ENCODE measurements at places on chromosomes 13 and 19.

DNA sequence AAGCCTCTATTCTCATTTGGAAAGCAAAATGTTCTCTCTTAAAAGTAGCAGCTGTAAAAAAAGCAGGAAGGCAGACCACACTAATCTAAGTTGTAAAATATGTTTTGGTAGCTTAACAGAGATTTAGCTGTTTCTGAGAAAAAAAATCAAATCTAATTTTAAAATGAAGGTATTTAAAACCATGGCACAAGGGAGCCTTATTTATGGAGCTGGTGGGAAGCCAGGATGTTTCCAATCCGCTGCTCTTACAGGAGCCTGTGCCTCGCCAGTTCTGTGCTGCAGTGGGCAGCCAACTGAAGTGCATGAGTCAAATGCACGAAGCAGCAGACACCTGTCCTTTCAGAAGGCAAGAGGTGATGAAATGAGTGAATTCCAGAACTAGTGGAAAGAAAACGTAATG lies 28.2 kb downstream of the GPC6 start:
- H3K27me3 ChIP-seq = no peaks in the 10 kb centered on the region
- no peaks in the 10 kb centered on the region for H3K36me3 ChIP-seq
- H3K27ac ChIP-seq = no peak overlapping the region
- peak; percentile 47 for DNase-seq
- no peak overlapping the region for H3K4me3 ChIP-seq
- H3K4me1 ChIP-seq = no peaks in the 10 kb centered on the region

GRCh38 chr19:22595918-22596341 lies 38.2 kb upstream of the ZNF492 start:
- H3K27me3 ChIP-seq = no peaks in the 10 kb centered on the region
- no peaks in the 10 kb centered on the region for H3K36me3 ChIP-seq
- no peak overlapping the region for H3K4me3 ChIP-seq
- no peak overlapping the region for H3K27ac ChIP-seq

GRCh38 chr19:2477732-2478191 lies 1.8 kb downstream of the GADD45B start:
- H3K27ac ChIP-seq = peak overlapping the region; percentile 94
- peak; percentile 50 for DNase-seq
- H3K36me3 ChIP-seq = peaks cover 17% of the 10 kb centered on the region
- H3K4me3 ChIP-seq = peak overlapping the region; percentile 93
- no peaks in the 10 kb centered on the region for H3K27me3 ChIP-seq
- peaks cover 31% of the 10 kb centered on the region for H3K4me1 ChIP-seq

- no peaks in the 10 kb centered on the region for H3K27me3 ChIP-seq
- H3K4me1 ChIP-seq = peaks cover 19% of the 10 kb centered on the region
- no peak for DNase-seq
- H3K36me3 ChIP-seq = peaks cover 26% of the 10 kb centered on the region
Measured at GRCh38 chr19:48613024-48613851, 1.6 kb downstream of the FAM83E start.

DNA sequence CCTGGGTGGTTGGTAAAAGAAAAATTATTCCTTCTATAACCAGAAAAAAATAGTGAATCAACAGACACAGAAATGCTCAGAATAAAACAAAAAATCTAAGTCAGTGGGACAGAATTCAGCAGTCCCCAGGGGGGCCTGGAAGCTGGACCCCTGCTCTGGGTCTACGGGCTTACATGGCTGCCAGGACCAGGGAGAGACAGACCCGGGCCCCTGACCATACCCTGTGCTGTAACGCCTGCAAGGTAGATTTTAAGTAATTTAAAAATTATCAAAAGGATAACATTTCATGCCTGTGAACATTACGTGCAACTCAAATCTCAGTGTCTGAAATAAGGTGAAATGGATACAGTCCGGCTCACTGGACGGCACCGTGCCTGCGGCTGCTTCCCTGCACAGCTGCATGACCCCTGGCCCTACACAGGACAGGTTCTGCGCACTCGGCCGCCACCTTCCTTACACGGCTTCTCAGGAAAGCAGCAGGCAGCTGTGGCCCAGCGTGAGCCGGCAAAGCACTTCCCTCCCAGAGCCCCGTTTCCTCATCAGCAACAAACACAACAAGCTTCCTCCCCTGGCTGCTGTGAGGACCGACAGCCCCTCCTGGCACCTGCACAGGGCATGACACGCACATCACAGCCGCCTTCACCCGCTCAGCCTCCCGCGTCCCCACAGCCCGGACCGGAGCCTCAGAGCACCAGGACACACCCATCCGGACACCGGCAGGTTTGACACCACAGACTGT lies 22.2 kb downstream of the RASA3 start:
- H3K27me3 ChIP-seq = no peaks in the 10 kb centered on the region
- peaks cover 15% of the 10 kb centered on the region for H3K4me1 ChIP-seq
- no peak overlapping the region for H3K27ac ChIP-seq
- no peak for DNase-seq

- peak overlapping the region; percentile 98 for H3K27ac ChIP-seq
- no peaks in the 10 kb centered on the region for H3K27me3 ChIP-seq
- H3K4me1 ChIP-seq = peaks cover 63% of the 10 kb centered on the region
Measured at GRCh38 chr19:35000647-35001501, 751 bp downstream of the GRAMD1A start.

GRCh38 chr19:48395499-48395898 lies 2.0 kb downstream of the GRIN2D start:
- no peak overlapping the region for H3K4me3 ChIP-seq
- H3K4me1 ChIP-seq = peaks cover 18% of the 10 kb centered on the region
- no peak for DNase-seq
- H3K27ac ChIP-seq = no peak overlapping the region
- H3K27me3 ChIP-seq = peaks cover 32% of the 10 kb centered on the region

GRCh38 chr19:44777715-44778347 lies at the start of gene CBLC:
Gene CBLC, plus strand, starts transcription at chr19:44777890. Its CDS starts 42 bp downstream, at chr19:44777932.
- peaks cover 5% of the 10 kb centered on the region for H3K4me1 ChIP-seq
- no peak within 1 kb of the TSS for H3K27ac ChIP-seq
- no peaks in the 10 kb centered on the region for H3K36me3 ChIP-seq
- H3K27me3 ChIP-seq = no peaks in the 10 kb centered on the region
- no peak within 1 kb of the TSS for H3K4me3 ChIP-seq

- no peak overlapping the region for H3K4me3 ChIP-seq
- peaks cover 7% of the 10 kb centered on the region for H3K36me3 ChIP-seq
- no peaks in the 10 kb centered on the region for H3K27me3 ChIP-seq
- no peak overlapping the region for H3K27ac ChIP-seq
Measured at GRCh38 chr13:41670873-41671443, 213.6 kb downstream of the RGCC start.

DNA sequence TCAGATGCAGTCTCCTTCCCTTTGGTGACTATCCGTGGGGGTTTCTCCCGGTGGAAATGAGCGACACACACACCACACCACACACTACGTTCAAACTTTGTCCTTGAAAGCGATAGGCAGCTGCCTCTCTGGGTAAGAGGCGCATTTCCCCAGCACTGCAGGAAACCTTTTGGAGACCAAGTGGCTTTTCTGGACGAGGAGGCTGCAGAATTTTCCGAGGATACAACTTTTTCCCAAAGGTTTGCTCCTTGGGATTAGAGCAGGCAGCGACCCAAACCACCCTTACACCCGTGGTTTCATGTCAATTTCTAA lies 38.2 kb upstream of the FLT1 start:
- no peak for DNase-seq
- peaks cover 7% of the 10 kb centered on the region for H3K4me1 ChIP-seq

DNA sequence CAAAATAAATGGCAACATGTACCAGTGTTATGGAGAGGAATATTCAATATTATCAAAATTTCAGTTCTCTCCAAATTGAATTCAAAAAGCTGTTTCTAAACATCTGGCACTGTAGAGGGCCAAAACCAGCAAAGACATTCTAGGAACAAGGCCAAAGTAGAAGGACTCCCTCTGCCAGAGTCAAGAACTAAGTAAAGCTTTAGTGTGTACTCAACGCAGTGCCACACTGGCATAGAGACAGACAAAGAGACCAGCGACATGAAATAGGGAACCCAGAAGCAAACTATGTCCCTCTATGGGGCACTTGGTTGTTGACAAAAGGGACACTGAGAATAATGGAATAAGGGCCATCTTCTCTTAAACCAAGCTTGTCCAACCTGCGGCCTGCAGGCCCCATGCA lies 15.6 kb downstream of the SCGB2B2 start:
- peak overlapping the region; percentile 33 for H3K27ac ChIP-seq
- no peak overlapping the region for H3K4me3 ChIP-seq
- no peaks in the 10 kb centered on the region for H3K36me3 ChIP-seq
- H3K27me3 ChIP-seq = no peaks in the 10 kb centered on the region
- H3K4me1 ChIP-seq = no peaks in the 10 kb centered on the region
- no peak for DNase-seq

DNA sequence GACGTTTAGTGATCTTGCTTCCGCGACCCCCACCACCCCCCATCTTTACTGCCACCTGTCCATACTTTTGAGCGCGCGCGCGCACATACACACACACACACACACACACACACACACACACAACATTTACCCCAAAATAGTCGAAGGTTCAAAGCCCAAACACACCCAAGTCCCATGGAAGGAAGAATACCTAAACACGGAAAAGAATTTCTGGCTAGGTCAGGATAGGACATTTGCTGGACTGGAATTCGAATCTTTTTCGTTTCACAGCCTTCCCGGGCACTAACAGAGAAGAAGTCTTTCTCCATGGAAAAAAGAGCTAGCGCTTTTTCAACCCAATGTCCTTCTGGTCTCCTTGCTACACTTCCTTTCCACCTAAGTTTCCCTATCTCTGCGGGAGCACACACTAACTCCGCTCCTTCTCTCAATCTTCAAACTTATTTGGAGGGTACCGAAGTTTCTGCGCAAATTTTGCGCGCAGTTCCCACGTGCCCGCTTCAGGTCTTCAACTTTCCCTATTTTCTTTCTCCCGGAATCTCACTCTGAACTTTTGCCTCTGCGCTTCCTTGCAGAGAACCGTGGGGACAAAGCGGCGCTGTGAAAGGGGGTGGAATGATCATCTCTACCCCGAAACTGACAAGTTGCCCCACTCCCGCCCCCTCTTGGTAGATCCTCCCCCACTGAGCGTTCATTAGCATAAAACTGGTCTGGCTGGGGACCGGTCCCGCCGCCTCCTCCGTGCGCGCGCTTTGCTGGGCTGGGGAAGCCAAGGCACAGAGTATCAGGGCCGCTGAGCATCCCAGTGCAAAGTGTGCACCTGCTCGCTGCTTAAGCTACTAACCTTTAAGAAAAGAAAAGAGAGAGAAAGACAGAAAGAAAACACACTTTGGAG lies 2.7 kb downstream of the DACH1 start:
- DNase-seq = peak; percentile 1
- peak overlapping the region; percentile 22 for H3K4me3 ChIP-seq
- H3K27me3 ChIP-seq = peaks cover 6% of the 10 kb centered on the region
- H3K27ac ChIP-seq = no peak overlapping the region
- peaks cover 17% of the 10 kb centered on the region for H3K4me1 ChIP-seq

DNA sequence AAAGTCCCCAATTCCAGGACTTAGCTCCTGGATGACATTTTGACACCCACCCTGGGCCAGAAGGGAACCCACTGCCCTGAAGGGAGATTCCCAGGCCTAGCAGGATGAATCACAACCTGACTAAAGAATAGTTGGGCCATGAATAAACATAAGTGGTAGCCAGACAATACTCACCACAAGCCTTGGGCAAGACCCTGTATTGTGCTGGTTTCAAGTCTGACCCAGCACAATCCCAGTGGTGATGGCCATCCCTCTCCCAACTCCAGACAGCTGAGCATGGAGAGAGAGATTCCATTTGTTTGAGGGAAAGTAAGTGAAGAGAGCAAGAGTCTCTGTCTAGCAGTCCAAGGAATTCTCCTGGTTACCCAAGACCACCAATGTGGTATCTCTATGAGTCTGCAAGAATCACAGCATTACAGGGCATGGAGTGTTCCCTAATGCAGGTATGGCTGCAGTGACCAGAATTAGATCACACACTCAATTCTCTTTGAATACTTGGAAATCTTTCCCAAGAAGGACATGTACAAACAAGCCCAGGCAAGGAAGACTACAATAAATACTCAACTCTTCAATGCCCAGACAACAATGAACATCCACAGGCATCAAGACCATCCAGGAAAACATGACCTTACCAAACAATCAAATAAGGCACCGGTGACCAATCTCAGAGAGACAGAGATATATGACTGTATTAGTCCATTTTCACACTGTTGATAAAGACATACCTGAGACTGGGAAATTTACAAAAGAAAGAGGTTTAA lies 158.0 kb downstream of the VWA8 start:
- H3K36me3 ChIP-seq = no peaks in the 10 kb centered on the region
- no peak overlapping the region for H3K27ac ChIP-seq
- no peaks in the 10 kb centered on the region for H3K4me1 ChIP-seq
- H3K4me3 ChIP-seq = no peak overlapping the region
- H3K27me3 ChIP-seq = no peaks in the 10 kb centered on the region
- no peak for DNase-seq

Data from thyroid gland (tissue), 4 donors.